Activated CD4-positive, alpha-beta T cell treated with anti-CD3 and anti-CD28 coated beads, Interleukin-2, amount 50 U/mL, for 48 hours (primary cell): ENCODE measurements at places on chromosomes 5 and 9.
A peak's percentile ranks its signal among the peaks of the same experiment; 100 is the strongest.

GRCh38 chr9:78278177-78278777 is 18.6 kb upstream of the PSAT1 start:
- no peak for DNase-seq

DNA sequence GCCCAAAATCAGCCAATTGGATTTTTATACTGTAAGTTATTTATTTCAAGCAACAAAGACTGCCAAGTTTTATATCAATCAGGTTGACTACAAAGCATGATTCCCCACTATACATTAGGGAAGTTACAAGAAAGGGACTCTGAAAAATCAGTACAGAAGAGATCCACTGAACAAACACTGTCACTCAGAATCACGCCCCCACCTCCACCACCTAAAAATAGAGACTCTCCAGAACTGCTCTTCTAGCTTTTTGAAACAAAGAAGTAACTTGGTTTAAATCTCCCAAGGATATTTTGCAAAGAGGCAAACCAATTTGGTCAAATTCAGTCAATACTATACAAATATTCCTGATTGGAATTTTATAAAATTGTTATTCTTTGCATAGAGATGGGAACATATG is 438.0 kb downstream of the HTR1A start:
- no peak for DNase-seq

DNA sequence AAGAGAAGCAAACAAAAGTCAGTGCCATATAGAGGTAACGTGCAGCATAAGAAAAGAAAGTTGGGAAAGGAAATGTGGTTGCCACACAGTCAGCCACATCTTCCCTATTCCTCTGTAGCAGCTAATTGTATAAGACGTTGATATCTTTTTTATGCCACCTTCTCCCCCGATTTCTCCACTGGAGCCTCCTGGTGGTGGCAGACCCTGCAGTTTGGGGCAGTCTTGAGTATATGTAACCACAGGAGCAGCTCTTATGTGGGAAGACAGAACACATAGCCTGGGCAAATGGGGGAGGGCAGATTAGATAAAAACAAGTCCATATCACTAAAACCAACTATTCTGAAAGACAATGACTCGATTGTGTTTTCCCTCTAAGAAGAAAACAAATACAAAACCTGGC is 99.7 kb downstream of the PLCXD3 start:
- DNase-seq, result no peak

- DNase-seq, result no peak
Measured at GRCh38 chr5:32195265-32195664, 21.1 kb upstream of the GOLPH3 start.

GRCh38 chr5:142613271-142613671 is 72.6 kb downstream of the FGF1 start:
- DNase-seq, result peak; percentile 18

GRCh38 chr5:150320044-150320613 is 17.4 kb upstream of the ARSI start:
- DNase-seq, result no peak

- no peak for DNase-seq
Measured at GRCh38 chr9:71762900-71763653, 5.2 kb downstream of the CEMIP2 start.

GRCh38 chr5:131848662-131849061 is 51.8 kb upstream of the FNIP1 start:
- DNase-seq, result no peak

GRCh38 chr5:74673011-74673790 is 11.8 kb upstream of the HEXB start:
- DNase-seq, result no peak

GRCh38 chr5:166073901-166074581 is 2217.4 kb upstream of the WWC1 start:
- DNase-seq, result no peak
